Left renal cortex interstitium (tissue), 4 donors: ENCODE measurements at places on chromosomes 1 and 21. TPM values are rescaled to one million over a fixed set of nuclear protein-coding genes. Genes with fewer than 3 reads are reported as not detected.

The CRABP2 gene
- 118 TPM for polyA plus RNA-seq

The PRR9 gene
- not detected for polyA plus RNA-seq

The KRTAP19-4 gene
- polyA plus RNA-seq, result not detected

The HIPK1 gene
- polyA plus RNA-seq, result 34.2 TPM

The NUAK2 gene
- polyA plus RNA-seq, result 7.3 TPM

The SMPDL3B gene
- polyA plus RNA-seq, result 11.5 TPM

The ZNF683 gene
- not detected for polyA plus RNA-seq

The MSH4 gene
- polyA plus RNA-seq, result 0.42 TPM

The NECTIN4 gene
- polyA plus RNA-seq, result 2.1 TPM

The CYP4A11 gene
- polyA plus RNA-seq, result 50.0 TPM

The GPR25 gene
- not detected for polyA plus RNA-seq

The AVPR1B gene
- 0.54 TPM for polyA plus RNA-seq

The LHX8 gene
- not detected for polyA plus RNA-seq

The ERO1B gene
- polyA plus RNA-seq, result 11.7 TPM

The CFHR1 gene
- polyA plus RNA-seq, result 0.57 TPM

The CFHR3 gene
- 0.69 TPM for polyA plus RNA-seq

The PBX1 gene
- 177 TPM for polyA plus RNA-seq

The OVAAL gene
- polyA plus RNA-seq, result not detected
